Urothelium cell line (cell line): ENCODE measurements at places on chromosomes 2 and 18.

GRCh38 chr2:238407566-238407965 lies 19.2 kb upstream of the ASB1 start:
- DNase-seq = no peak

DNA sequence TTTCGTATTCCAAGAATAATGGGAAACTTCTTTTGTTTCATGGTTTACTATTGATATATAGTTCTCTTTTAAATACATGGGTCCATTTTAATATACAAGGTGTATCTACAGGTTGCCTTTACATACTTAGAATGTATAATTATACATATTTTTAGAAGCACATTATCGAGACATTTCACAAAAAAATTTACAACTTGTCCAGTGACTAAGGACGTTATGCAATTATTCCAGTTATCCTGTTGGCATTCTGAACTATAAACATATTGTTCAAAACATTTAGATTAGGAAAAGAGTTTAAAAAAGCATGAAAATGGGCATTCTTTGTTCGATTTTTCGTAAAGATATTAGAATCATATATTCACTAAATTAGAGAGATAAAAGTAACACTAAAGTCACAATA lies 344.6 kb upstream of the TMEFF2 start:
- DNase-seq = no peak

DNA sequence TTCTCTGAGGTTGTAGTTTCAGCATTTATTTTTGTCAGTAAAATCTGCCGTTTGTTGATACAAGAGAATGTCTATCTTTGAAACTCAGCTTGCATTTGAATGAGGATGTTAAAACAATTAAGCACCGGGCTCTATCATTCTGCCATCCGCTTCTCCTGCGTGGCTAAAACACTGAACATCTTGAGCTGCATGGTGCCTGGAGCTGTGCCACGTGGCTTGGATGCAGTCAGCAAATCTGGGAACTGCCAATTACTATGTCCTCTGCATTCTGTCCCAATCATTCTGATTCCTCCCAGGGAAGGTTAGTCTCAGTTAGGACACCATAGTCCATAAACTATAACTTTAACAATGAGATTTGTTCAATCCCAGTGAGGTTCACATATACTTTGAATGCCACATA lies 598.4 kb downstream of the FBXO15 start:
- DNase-seq = no peak

DNA sequence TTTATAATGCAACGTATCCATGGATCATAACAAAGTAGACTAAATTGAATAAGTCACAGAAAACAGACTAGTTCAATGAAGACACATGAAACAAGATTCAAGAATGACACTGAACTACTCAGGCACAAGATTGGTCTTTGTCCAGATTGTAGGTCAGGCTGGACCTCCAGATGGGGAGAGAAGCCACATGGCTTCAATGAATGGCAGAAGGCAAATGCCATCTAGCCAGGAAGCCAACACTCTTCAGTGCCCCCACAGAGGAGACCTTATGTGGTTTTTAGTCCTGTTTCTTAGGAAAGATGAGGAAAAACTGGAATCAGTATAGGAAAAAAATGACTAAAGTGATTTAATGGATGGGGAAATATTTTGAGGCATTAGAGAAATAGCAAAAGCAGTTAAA lies 43.1 kb downstream of the BOD1L2 start:
- DNase-seq = no peak

DNA sequence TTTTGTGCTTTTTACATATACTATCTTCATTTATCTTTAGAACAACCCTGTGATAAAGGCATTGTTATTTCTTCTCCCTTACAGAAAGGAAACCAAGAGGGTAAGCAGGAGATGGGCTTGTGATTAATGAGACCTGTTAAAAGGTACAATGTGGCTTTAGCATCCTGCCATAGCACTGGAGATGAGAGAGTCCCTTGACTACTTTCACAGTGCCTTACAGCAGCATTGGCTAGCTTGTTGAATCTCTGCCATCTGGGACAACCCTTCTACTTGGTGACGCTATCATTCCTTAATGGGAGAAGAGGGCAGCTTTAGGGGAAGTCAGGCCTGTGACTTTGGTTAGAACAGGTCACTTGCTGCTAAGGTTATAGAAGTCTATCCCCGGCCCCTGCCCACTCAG lies 68.1 kb upstream of the LYPD6B start:
- no peak for DNase-seq

DNA sequence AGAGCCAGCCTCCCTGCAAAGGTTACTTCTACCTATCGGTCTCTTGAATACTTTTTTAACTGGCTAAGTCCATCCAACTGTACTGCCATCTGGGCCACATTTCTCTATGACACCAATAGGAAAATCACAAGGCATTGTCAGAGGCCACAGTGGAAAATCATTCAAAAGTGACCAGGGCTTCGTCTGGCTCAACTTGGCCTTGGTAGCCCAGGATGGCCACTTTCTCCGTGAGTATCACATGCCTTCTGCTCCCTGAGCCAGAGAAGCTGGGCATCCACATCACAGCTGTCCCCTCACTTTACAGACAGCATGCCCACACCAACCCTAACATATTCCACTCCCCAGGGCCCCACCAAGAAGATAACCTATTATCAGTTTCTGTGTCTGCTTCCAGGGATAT lies 5.8 kb downstream of the CIB4 start:
- no peak for DNase-seq

DNA sequence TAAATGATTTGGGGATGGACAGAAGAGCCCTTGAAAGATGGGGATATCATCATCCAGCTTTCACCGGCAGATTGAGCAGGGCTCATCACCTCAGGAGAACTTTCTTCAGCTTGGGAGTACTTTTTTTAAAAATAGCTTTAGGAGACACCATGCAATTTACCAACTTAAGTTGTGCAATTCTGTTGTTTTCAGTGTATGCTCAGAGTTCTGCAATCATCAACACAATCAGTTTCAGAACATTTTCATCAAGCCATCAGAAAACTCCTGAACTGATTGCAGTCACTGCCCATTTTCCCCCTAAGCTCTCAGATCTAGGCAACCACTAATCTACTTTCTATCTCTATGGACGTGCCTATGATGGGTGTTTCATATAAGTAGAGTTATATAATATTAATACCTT lies 117.7 kb downstream of the CRIM1 start:
- no peak for DNase-seq

DNA sequence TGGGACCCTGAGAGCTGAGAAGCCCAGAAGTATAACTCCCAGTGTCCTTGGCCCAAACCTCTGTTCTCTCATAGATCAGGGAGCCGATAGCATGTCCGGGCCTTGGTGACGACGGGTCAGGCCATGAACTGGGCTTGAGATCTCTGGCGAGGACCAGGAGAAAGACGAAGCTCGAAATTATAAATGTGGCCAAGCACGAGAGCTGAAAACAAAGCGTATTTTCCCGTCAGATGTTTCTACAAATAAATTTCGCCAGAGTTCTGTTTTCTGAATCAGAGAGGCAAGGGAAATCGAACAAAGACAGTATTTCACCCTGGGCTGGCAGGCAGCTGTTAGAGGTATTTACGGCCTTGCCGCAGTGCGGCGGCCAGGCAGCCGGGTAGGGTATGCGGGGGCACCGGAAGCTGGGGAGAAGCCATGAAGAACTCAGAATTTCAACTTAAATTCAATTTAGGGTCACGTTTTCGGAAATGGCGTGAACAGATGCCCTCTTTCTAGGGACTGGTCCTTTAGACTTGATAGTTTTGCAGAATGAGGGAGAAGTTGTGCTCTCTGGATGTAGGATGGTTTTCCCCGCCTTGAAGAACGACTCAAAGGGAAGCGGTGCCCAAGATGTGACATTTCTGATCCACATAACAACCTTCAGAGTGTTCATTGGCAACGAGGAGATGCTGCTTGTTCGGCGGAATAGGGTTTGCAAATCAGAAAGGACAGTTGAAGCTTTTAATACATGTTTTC lies 9.6 kb downstream of the HOXD8 start:
- DNase-seq = no peak

DNA sequence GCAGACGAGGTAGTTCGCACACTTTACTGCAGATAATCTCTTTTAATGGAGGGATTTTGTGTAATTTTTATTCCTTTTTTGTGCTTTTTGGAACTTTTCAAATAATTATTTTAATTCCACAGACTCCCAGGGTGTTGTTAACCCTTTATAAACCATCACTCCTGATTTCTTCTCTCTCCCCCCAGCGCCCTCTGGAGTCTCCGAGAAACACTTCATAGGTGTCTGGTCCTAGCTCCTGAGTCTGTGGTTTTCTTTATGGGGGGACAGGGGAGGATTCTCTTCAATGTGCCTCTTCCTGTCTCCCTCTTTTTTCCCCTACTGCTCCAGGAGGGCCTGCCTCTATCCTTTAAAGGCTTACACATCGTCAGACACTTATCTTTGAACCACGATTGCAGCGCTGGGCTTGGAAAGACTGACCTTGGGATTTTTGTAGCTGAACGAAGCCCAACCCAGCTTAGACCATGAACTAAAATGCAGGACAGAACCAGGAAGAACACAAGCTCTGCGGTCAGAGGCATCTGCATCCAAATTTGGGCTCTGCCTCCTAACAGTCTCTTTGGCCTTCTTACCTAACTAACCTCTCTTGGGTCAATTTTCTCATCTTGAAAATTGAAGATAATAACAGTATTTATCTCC lies 7.1 kb upstream of the PKDCC start:
- DNase-seq = no peak

DNA sequence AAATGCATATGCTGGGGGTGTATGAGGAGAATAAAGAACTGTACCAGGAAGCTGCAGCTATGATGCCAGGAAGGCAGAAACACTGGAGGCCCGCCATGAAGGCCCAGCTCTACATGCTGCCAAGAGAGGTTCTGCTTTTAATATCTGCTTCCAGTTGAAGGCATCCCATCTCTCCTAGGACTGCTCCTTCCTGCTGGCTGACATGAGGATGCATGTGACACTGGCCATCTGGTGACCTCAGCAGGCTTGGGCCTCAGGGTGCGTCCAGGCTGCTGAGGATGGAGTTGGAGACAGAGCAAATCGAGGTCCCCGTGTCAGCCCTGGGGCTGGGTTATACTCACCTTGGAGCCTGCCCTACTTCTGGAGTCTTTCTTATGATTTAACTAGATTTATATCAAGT lies 49.0 kb downstream of the PSMG2 start:
- DNase-seq = peak; percentile 15
